ENCODE measurements at places on chromosomes 3 and 15.
A peak's percentile ranks its signal among the peaks of the same experiment; 100 is the strongest.

GRCh38 chr3:96814651-96815567 lies 515 bp downstream of the EPHA6 start:
- DNase-seq: no peak

GRCh38 chr3:154113609-154114008 lies 7.6 kb upstream of the ARHGEF26 start:
- no peak for DNase-seq

GRCh38 chr3:149299938-149300801 lies 33.3 kb downstream of the TM4SF18 start:
- DNase-seq: peak; percentile 64

DNA sequence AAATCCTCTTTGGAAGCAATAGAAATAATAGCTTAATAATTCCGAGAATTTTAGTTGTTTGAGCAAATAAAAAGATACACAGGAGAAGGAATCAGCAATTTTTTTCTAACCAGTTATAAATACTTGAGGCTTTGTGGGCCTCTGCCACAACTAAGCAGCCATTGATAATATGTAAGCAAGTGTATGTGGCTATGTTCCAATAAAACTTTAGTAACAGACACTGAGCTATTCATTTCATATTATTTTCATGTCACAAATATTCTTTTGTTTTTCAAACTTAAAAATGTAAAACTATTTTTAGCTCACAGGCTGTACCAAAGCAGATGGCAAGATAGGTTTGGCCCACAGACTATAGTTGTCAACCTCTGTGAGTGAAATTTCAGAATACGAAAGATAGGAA lies 85.7 kb downstream of the MSL2 start:
- DNase-seq: no peak

- peak; percentile 30 for DNase-seq
Observed at GRCh38 chr3:13479332-13479581, 849 bp upstream of the HDAC11 start.

GRCh38 chr3:123724306-123724705 lies 139.5 kb upstream of the HACD2 start:
- no peak for DNase-seq

GRCh38 chr3:27219127-27219845 lies 149.9 kb downstream of the NEK10 start:
- no peak for DNase-seq

- no peak for DNase-seq
Observed at GRCh38 chr3:98890181-98890835, 11.2 kb downstream of the DCBLD2 start.
